Naive thymus-derived CD8-positive, alpha-beta T cell (primary cell): ENCODE measurements at places on chromosomes 7 and 10. TPM values are rescaled to one million over a fixed set of nuclear protein-coding genes. Genes with fewer than 3 reads are reported as not detected.

GRCh38 chr7:137007001-137007694, 138.7 kb downstream of the CHRM2 start:
- no peak for DNase-seq
- H3K4me1 ChIP-seq: no peaks in the 10 kb centered on the region
- no peaks in the 10 kb centered on the region for H3K36me3 ChIP-seq
- no peak overlapping the region for H3K27ac ChIP-seq
- H3K27me3 ChIP-seq: no peaks in the 10 kb centered on the region

- no peak for DNase-seq
- no peaks in the 10 kb centered on the region for H3K36me3 ChIP-seq
These were observed 121.2 kb downstream of the SKAP2 start for GRCh38 chr7:26743205-26743604.

PARG gene
- total RNA-seq: 43.6 TPM

DNA sequence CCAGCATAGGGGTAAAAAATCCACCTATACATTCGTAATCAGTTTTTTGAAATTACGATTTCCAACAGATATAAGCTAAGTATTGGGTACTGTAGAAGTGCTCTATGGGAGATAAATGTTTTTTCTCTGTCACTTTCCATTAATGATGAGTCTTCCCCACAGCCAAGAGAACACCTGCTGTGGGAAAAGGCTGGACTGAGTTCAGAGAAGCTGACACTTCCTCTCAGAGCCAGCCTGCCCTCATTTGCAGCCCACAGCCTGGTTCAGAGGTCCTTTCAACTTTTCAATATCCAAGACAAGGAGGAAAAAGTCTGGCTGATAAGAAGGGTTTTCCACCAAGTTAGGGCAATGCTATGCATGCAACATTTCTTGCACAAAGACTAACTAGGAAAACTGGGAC, 64.5 kb upstream of the DNAJB12 start:
- H3K36me3 ChIP-seq: peaks cover 46% of the 10 kb centered on the region
- DNase-seq: no peak
- H3K4me3 ChIP-seq: no peak overlapping the region
- no peak overlapping the region for H3K27ac ChIP-seq
- no peaks in the 10 kb centered on the region for H3K4me1 ChIP-seq
- H3K27me3 ChIP-seq: no peaks in the 10 kb centered on the region

GRCh38 chr7:149147752-149148653, 750 bp downstream of the ZNF398 start:
- peak overlapping the region; percentile 82 for H3K4me3 ChIP-seq
- peaks cover 15% of the 10 kb centered on the region for H3K4me1 ChIP-seq
- no peaks in the 10 kb centered on the region for H3K27me3 ChIP-seq
- peak overlapping the region; percentile 88 for H3K27ac ChIP-seq
- no peaks in the 10 kb centered on the region for H3K36me3 ChIP-seq
- no peak for DNase-seq

DNA sequence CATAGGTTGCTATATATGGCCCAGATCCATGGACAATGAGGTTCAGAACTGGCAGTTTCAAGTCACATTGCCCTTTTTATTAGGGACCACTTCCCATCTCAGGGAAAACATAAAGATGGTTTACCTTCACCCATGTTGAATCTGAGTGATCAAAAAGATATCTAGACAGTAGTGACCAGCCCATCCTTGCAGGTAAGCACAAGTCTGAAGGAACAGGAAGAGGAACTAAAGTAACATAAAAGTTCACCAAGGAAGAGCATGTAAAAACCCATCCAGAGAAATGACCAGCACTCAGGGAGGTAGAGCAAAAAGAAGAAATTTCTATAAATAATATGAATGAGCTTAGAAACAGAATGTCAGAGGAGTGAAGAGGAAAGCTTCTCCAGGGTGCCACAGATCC, 382.5 kb downstream of the PARD3 start:
- H3K4me1 ChIP-seq: no peaks in the 10 kb centered on the region
- no peak overlapping the region for H3K4me3 ChIP-seq
- no peak for DNase-seq
- H3K27me3 ChIP-seq: peaks cover 4% of the 10 kb centered on the region

GRCh38 chr10:123140164-123140982, 4.6 kb downstream of the HMX3 start:
- H3K36me3 ChIP-seq: peaks cover 2% of the 10 kb centered on the region
- peaks cover 27% of the 10 kb centered on the region for H3K4me1 ChIP-seq
- no peak for DNase-seq
- peak overlapping the region; percentile 60 for H3K4me3 ChIP-seq
